ENCODE measurements at places on chromosomes 5 and 9.

DNA sequence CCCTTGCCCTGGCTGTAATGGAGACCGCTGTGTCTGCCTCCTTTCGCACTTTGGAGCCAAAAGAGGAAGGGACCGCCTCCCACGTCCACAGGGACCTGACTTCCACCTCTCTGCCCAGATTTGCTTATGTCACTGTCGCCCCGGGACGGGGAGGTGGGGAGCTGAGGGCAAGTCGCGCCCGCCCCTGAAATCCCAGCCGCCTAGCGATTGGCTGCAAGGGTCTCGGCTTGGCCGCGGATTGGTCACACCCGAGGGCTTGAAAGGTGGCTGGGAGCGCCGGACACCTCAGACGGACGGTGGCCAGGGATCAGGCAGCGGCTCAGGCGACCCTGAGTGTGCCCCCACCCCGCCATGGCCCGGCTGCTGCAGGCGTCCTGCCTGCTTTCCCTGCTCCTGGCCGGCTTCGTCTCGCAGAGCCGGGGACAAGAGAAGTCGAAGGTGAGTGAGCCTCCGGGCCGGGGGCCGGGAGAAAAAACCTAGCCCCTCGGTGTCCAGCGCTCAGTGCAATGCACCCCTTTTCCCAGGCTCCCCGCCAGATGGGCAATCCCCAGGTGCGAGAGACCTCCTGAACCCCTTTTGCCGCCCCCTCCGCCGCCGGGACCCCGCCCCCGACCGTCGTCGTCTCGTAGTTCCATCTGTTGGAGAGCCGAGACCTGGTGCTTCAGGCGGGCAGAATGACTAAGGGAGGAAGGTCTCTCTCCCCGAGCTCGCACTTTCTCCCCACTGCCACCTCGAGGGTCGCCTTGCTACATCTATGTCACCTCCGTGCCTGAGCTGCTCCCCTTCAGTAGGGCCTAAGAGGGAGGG, at the start of gene GPX3:
TSS of gene GPX3 (plus strand) at position 288 of the 807 bp plus-strand sequence. CDS start at position 352, 64 bp downstream.
- no peak for DNase-seq

- no peak for DNase-seq
Observed at GRCh38 chr9:121508415-121508814, 8.8 kb upstream of the GGTA1 start.

GRCh38 chr5:142319560-142320429, 5.0 kb downstream of the SPRY4 start:
- DNase-seq = no peak

DNA sequence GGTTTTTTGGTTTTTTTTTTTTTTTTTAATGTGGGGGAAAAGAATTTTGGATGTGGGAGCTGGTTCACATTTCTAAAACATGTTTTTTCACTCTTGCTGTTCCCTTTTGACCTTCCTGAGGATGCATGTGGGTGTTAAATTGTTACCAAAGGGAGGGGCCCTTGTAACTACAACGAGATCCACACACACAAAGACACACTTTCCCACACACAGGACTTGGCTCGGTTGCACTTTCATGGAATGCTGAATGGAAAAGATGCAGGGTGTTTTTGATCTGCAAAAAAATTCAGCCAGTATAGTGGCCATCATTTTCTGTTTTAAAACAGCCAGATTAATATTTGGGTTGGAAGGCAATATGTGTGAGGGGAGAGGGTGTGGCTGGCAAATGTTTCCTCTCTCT, 576.9 kb downstream of the EBF1 start:
- DNase-seq = no peak

- DNase-seq = no peak
Observed at GRCh38 chr9:71911908-71912335, 483 bp downstream of the C9orf85 start.

DNA sequence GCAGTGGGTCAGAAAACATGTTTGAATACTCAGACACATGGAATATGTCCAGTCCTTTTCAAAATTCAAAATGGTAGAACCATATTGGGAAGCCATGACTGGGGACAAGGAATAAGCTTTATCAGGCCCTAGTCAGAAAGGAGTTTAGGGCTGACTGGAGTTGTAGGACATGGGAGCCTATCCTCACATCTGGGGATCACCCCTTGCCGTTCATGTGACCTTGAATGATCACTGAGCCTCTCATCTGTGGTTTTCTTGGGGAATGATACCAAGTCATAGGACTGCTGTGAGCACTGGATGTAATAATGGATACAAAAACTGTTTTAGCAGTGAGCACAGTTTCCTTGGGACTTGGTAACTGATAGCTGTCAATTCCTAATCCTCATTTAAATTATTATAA, 84.7 kb downstream of the IQGAP2 start:
- DNase-seq = no peak

GRCh38 chr5:154421868-154422267, 23.9 kb upstream of the SAP30L start:
- DNase-seq = no peak

DNA sequence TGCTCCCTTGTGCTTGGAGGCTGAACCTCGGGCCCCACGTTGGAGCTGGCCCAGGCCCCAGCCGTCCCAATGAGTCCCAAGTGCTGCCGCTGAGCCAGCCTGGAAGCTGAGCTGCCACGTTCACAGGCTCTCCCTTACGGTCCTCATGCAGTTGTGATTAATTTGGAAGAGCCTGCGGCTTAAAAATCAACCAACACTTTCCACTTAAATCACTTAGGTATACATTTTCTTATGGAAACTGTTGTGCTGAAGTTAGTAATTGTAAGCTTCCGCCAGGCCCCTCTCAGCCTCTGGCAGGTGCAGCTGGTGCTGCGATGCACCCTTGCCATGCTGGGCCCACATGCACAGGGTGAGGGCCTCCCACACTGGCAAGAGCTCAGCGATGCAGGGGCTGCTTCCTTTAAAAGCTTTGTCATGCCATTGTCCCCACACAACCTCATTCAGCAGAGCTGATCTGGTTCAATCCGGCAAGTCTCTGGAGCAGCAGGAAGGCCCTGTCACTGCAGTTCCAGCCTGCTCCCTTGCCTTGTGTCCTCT, 61.0 kb downstream of the IPPK start:
- DNase-seq = no peak

All from SIG-M5 (cell line).